ENCODE measurements at places on chromosomes 1 and 21.
A peak's percentile ranks its signal among the peaks of the same experiment; 100 is the strongest.

GRCh38 chr1:938711-939489, 15.2 kb downstream of the SAMD11 start:
- no peak for DNase-seq

GRCh38 chr1:119336848-119337247, 31.7 kb upstream of the HAO2 start:
- DNase-seq = no peak

DNA sequence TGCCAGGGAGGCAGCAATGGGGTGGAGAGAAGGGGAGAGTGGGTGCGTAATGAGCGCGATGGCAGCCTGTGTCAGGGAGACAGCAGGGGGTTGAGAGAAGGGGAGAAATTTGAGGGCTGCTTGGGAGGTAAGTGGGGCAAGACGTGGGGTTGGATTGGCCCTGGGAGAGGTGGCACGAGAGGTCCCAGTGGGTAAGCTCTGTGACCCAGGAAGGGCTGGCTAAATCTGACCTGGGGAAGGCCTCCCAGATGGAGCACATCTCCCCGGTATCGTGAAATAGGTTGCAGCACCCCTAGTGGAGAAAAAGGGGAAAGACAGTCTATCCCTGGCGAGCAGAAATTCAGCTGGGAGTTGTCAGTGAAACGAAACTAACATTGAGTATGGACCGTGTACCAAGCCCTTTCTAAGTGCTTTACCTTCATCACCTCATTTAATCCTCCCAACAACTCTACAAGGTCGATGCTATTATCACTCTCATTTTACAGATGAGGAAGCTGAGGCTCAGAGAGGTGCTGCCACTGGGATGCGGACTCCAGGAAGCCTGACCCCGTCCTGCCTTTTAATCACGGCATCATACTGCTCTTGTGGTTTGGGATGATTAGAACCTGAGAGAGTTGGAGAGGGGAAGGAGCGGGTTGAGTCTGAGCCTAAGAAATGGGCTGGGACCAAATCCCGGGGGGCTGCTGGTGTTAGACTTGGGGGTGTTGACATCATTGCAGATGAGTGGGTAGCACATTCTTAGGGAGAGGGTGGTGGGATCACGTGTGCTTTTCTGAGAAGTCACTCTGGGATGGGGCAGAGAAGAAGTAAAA, 56.6 kb upstream of the RPL11 start:
- peak; percentile 54 for DNase-seq

DNA sequence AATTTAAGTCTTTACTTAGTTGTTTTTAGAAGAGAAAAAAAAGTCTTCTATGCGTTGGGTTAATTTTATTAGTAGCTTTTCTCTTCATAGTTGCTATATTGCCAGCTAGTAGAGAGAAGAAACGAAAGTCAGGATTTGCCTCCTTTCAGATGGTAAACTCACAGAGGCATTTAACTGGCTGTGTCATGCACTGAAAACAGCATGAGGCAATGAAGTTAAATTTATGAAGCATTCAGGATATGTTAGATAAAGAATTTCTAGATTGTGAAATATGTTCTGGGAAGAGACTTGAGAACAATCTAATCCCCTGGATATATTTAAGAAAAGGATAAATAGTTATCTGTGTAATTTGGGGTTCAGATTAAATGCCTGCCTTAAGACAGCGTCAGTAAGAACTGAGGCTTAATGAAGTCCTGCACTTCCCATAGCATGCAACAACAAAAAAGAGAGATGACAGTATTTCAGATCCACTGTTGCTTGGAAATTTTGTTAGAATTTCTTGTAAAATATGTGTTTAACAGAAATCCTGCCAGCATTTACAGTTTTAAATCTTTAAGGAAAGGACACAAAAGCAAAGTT, 1.7 kb downstream of the ANGPTL1 start:
- DNase-seq = no peak

DNA sequence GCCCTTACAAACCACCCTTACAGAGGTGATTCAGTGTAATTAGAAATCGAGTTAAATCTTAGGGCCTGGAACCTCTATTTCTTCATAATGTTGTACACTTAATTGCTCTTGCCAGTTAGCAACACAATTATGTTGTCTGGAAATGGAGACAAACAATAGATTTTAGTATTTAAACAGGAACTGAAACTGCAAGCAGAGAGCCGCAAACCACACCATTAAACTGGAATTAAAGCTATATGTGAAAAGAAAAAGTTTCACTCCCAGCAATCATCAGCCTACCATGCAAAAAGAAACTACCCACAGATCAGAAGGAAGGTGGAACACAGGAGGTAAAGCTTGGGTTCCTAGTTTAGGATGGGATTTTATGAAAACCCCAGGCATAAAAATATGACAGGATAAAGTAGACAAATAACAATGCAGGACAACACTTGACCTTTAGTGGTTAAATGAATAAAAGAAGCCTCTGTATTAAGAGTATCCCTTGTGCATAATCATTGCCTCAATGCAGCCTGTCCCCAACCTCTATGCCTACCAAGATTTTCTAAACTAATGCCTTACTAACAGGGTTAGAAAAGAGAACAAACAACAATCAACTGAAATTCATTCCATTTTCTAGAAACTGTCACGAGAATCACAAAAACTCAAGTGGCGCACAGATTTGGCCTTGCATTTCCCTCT, 304.3 kb upstream of the ESRRG start:
- DNase-seq = no peak

DNA sequence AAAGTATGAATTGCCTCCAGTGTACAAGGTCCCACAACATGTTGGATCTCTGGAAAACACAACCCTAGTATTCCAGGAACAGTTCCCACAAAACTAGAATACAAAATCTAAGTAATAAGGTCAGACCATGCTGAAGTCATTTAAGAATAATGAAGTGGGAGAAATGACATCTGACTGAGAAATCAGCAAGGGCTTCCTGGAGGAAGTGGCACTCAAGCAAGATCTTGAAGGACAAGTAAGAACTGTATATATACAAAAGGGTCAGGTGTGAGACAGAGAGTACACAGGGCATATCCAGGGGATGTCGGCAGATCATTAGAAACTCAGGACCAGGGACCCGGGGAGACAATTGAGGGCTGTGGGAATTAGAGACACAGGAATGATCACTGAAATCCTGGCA, 18.7 kb downstream of the MIS18A start:
- no peak for DNase-seq

DNA sequence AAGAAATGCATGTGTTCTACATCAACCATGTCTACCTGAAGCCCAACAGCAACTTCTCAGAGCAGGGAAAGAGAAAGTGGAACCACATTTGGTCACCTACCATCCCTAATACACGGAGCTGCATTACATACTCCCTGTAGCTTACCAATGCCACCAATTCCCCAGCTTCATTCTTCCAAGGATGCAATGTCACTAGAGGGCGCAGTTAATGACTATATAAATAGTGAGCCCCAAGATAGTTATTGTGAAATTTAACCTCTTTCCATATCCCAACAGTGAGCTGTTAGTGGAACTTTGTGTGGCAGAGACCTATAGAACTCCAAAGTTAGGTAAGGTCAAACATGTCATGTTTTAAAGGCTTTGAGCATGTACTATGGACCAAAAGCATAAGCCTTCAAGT, 618.3 kb downstream of the SMYD3 start:
- DNase-seq = no peak

- no peak for DNase-seq
Observed at GRCh38 chr1:84721152-84721551, 30.9 kb upstream of the SSX2IP start.

- no peak for DNase-seq
Observed at GRCh38 chr1:147486876-147487656, 54.2 kb upstream of the BCL9 start.

DNA sequence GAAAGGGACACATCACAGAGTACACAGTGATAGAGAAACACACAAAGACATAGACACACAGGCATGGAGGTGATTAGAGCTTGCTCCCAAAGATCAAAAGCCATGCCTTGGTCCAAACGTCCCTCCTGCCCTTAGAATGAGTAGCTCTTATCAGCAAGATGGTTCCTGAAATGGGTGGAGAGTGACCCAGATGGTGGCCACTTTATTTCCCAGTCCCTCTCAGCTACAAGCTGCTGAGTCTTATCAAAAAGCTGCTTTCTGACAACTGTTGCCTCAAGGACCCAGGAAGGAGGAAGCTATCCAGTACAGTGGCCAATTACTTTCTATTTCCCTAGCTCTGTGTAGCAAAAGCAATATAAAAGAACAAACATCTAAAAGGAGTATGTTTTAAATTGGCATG, 7.7 kb upstream of the CLCA1 start:
- no peak for DNase-seq

- no peak for DNase-seq
Observed at GRCh38 chr1:193103759-193104501, 1.3 kb downstream of the GLRX2 start.

GRCh38 chr1:21882721-21883415, 54.2 kb downstream of the HSPG2 start:
- DNase-seq = no peak

- no peak for DNase-seq
Observed at GRCh38 chr1:9201401-9202239, 33.0 kb upstream of the H6PD start.
